ENCODE measurements at places on chromosomes 12 and 14.
A peak's percentile ranks its signal among the peaks of the same experiment; 100 is the strongest.

DNA sequence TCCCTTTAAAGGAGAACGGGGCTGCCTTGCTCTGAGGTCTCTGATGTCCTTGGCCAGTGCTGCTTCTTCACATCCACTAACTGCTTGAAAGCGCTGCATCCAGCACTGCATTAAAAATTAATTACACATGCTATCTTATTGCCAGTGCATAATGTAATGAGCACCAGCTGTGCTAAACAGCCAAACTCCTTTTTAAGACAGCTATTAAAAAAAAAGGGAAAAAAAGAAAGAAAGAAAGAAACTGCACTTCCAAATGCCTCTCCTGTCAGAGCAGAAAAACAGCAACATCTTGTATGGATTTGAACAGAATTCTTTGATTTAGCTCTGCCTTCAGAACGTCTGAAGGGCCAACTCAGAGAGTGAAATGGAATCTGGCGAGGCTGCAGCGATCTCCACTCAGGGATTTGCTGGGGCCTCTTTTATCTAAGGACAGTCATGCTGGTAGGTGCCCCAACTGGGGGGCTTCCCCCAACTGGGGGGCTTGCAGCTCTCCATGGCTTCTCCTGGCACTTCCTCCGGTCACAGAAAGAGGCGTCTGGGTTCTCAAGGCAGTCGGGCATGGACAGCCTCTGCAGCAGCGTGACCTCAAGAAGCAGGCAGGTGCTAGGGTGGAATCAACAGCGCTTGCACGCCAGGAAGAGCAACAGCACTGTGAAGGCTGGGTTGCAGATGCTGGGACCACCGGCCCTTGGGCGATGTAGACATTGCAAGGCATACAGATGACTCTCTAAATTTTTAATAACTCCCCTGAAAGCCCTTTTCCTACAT, 46.4 kb downstream of the BCL11B start:
- no peak for DNase-seq

- no peak for DNase-seq
These were observed 46.3 kb upstream of the PCED1B start for GRCh38 chr12:47033081-47033480.

- DNase-seq, result peak; percentile 1
These were observed 475.1 kb downstream of the TRHDE start for GRCh38 chr12:72747111-72747849.

DNA sequence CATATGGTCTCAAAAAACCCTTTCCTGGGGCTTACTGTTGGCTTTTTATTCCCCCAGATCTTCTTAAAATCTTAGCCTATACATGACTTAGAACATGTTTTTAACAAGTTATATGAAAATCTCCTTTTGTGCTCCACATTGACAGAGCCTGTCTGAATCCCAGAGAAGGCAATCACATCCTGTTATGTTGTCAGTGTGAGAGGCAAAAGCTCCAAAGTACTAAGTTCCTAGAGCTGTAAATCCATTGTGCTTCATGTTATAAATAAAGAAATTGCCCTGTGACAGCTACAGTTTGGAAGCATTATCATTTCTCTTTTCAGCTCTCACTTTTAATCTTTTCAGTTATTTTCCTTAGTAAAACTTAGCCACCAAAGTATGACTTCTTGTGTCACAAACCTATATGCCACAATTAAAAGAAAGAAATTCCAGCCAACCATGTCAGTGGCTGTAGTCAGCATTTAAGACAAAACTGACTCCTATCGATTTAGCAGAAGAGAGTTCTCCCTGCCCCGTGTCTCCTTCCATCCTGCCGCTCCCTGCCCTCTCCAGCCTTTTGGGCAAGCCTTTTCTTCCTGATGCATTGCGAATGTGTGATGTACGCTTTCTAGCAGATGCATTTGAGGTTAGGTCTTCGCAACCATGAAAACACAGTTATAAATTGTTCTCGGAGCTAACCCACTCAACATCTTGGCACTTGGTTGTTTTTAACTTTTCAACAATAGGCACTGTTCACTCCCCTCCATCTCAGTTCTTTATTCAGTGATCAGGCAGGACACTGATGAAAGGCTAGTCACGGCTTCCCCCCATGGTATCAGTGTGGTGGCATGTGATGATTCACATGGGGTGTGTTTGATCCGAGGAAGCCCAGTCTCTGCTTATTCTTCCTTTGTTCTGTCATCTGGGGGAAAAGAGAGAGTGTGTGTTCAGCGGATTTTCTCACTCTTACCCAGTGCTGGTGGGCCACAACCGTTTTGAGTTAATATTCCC, 143.5 kb downstream of the SSPN start:
- no peak for DNase-seq

- no peak for DNase-seq
These were observed 368.8 kb downstream of the SYT1 start for GRCh38 chr12:79233341-79233781.

GRCh38 chr14:34507459-34507858, 32.0 kb downstream of the EAPP start:
- no peak for DNase-seq

GRCh38 chr12:68400226-68400829, 68.2 kb upstream of the MDM1 start:
- no peak for DNase-seq

GRCh38 chr12:101172316-101172715, 37.7 kb downstream of the SLC5A8 start:
- no peak for DNase-seq

DNA sequence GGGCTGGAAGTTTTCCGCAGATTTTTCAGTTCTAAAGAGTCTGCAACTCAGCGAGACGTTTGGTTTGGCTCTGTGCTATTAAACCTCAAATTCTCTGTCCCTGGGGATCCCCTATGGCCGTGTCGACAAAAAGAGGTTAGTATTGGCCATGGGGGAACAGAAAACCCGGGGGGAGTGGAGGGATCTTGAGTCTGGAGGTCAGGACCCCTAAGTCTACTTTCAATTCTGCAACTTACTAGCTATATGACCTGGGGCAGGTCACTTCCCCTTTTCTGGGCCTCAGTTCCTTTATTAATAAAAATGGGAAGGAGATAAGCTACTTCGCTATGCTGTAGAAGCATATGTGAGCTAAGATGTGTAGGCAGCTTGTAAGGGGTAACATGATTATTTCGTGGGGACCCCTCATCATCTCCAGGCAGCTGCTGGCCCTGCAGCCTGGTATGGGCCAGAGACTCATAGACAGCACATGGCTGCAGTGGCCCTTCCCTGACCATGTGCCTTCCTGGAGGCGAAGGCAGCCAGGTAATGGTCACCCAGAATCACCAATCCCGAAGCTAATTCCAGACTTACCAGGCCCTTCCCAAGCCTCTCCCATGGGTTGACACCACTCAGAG, 8.6 kb downstream of the ASB2 start:
- DNase-seq, result no peak

DNA sequence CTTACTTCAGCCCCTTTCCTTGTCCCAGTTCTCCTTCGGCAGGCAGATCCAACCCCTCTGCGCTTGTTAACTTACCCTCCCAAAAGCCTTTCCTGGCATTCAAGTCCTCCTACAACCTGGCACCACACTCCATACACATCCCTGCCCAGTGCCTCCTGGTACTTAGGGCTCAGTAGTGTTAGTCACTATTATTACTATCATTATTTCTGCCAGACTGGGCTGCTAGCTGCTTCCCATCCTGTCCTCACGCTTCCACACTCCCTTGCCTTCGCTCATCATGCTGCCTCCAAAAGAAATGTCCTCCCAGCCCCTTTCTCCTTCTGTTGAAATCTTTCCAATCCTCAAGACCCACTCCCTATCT, 1.6 kb upstream of the HDAC7 start:
- DNase-seq, result no peak

DNA sequence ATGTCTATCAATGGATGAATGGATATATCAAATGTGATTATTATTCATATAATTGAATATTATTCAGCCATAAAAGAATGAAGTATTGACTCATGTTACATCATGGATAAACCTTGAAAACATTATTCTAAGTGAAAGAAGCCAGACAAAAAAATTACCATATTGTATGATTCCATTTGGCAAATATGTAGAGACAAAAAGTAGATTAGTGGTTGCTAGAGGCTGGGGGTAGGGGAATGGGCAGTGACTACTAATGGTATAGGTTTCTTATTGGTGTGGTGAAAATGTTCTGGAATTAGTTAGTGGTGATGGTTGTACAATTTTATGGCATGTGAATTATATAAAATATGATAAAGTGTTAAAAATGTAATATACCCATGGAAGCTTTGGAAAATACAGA, 31.8 kb upstream of the GNS start:
- DNase-seq, result no peak

GRCh38 chr12:66392266-66392915, 90.1 kb downstream of the HELB start:
- DNase-seq, result no peak

DNA sequence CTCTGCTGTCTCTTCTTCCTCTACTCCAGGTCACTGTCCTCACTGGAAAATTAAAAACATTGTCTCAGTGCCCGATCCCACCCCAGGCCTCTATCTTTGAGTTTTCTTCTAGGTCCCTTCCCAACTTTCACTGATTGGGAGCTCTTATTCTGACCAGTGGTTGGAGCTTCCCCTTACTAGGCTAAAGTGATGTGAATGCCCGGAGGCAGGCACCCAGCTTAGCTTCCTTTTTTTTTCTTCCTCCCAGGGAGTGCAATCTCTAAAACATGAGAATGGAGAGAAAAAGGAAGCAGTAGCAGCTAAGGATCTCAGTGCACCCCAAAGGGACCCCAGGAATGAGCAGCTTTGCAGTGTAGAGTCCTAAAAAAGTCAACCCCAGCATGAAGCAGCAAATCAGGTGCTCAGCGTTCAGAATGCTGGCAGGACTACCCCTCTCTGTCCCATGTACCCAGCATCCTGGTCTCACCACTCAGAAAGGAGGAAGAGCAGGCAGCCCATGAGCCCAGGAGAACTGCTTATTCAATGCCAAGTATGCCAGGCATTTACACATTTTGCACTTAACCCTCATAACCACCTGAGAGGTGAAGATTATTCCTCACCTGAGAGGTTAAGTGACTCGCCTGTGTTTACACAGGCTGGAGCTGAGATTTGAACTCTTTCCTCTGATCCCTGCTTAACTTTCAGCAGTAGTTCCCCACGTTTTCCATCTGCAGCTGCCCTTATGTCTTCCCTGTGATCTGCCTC, 146.2 kb upstream of the PWP1 start:
- no peak for DNase-seq

GRCh38 chr14:74824997-74825396, 50.9 kb downstream of the PROX2 start:
- DNase-seq, result peak; percentile 17

GRCh38 chr12:103816663-103817062, 24.4 kb downstream of the NT5DC3 start:
- no peak for DNase-seq

DNA sequence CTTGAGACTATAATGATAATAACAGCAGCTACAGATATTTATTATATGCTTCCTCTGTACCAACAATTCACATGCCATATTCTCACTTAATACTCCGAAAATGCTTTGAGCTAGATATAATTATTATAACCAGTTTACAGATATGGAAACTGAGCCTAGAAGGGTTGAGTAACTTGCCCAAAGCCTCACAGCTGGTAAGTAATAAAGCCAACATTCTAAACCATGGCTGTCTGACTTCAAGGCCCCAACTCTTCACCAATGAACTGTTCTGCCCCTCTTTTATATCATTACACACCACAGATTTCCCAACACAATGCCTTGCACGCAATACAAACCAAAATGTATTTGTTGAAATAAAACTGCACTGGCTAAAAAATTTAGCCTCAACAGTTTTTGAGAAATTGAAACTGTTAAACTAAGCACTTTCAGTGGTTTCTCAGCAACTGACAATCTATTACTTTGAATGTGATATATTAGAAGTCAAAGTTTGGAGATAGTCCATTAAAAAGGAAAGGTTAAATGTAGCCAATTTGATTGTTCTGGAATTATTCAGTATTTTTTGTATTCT, 222.5 kb upstream of the ARHGAP5 start:
- DNase-seq, result no peak

- DNase-seq, result no peak
These were observed 6.1 kb downstream of the C12orf76 start for GRCh38 chr12:110042264-110042663.

- DNase-seq, result no peak
These were observed 387.3 kb downstream of the LRIG3 start for GRCh38 chr12:58532855-58533608.

DNA sequence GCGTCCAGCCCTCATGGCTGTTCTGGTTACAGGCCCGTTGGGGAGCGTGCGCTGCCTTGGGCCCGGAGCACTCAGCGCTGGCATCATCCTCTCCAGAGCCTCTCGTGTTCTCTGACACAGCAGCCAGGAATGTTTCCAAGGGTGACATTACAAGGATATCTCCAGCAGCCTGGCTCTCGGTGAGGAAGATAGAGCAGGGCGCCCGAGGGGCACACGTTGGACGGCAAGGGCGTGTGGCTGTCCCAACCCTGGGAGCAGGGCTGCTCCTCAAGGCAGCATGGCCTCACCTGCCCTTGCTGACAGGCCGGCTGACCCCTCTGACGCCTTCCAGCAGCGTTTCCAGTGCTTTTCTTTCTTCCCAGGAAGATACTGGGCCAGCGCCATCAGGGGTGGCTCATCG, 14.4 kb downstream of the LRCOL1 start:
- DNase-seq, result no peak

DNA sequence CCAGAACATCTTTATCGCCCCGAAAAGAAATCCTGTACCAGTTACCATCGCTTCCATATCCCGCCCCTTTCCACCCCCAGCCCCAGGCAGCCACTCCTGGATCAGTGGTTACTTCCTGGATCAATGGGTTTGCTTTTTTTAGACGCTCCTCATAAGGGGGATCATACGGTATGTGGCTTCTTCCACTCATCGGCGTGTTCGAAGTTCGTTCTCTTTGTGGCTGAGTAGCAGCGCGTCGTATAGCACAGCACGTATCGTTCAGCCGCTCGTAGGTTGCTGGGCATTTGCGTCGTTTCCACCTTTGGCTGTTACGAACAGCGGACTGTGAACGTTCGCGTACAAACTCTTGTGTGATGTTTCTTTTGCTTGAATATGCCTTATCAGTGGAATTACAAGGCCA, 1.8 kb downstream of the NOC4L start:
- DNase-seq, result no peak

DNA sequence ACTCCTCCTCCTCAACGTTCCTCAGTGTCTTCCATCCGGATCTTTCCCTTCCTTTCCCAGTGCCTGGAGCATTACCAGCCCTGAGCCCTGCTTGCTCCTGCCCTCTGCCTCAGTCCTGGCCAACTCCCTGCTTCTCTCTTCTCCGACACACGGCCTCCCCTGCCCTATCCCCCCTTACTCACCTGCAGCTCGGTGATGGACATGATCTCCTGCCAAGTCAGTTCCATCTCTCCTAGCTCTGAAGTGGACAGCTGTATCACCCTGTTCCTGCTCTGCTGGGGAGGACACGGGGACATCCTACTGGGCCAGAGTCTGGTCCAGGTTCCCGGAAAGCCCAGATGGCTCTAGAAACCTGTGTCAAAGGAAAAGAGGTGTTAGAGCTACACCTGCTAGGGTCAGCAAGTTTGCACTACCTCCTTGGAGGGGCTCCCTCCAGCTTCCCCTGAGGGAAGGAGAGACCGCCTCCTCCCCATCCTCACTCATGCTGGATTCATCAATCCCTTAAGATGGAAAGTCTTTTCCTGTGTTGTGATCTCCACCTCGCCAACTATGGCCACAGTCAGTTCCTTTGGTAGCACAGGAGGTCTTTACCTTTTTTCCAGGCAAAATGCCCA, 5.8 kb downstream of the NFE2 start:
- DNase-seq, result no peak

GRCh38 chr14:24194186-24194872, 912 bp downstream of the TM9SF1 start:
- DNase-seq, result no peak

GRCh38 chr14:79704041-79704807, 507.1 kb downstream of the DIO2 start:
- no peak for DNase-seq

- DNase-seq, result no peak
These were observed at the start of gene STXBP6 for GRCh38 chr14:25049568-25050268. STXBP6 (minus strand) TSS chr14:25050147; CDS start chr14:24974818, 75,329 bp downstream.

All from CD4-positive, alpha-beta T cell treated with Interleukin-2 at 100 ng/mL for 4 hours (primary cell).